ENCODE measurements at places on chromosomes 5 and 9.

DNA sequence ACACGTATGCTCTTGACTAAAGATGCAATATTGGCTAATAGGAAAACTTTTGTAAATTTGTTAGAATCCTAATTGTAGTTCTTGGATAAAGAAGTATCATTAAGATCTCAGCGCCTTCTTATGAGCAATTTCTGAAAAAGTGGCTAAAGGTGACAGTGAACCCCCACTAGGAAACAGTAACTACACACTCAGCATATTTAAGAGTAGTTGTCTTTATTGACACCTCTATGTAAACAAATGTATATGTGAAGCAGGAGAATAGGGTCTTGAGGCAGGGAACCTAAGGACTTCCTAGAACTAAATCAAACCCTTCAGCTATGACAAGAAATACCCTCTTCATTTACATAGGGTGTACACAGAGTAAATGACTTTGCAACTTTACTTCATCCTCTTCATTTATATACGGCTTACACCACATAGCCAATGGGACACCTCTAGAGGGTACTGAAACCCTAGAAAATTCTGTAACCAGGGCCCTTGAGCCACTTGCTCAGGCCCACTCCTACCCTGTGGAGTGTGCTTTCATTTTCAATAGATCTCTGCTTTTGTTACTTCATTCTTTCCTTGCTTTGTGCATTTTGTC is 2.8 kb downstream of the NIPSNAP3A start:
- DNase-seq = no peak

DNA sequence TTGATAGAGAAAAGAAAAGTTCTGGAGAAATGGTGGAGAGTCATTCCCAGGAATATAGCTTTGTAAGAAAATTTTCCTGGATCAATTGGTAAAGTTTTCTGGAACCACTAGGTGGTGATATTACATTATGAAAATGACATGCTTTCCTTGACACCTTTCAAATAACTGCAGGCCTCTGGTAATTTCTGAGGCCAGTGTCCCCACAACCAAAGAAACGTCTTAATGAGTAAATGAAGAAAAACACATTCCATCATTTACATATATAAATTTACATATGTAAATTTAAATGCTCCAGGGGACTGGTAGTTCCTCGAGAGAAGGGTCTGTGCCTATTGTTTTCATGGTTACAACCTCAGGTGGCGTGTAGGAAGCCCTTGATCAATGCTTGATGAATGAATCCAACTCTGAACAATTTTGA is 17.2 kb upstream of the RGS3 start:
- peak; percentile 58 for DNase-seq

DNA sequence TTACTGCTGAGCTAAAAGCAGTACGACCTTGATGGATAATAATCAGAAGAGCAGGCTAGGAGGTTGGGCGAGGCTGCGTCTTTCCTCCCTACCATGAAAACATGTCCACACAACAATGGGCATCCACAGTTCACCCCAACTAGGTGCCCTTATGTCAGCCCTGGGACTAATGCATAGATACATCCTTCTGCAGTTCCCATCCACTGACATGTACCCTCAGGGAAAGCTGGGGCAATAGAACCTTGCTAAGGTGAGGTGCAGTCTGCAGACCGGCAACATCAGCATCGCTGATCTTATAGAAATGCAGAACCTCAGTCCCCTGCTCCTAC is 697 bp upstream of the PRUNE2 start:
- DNase-seq = no peak

DNA sequence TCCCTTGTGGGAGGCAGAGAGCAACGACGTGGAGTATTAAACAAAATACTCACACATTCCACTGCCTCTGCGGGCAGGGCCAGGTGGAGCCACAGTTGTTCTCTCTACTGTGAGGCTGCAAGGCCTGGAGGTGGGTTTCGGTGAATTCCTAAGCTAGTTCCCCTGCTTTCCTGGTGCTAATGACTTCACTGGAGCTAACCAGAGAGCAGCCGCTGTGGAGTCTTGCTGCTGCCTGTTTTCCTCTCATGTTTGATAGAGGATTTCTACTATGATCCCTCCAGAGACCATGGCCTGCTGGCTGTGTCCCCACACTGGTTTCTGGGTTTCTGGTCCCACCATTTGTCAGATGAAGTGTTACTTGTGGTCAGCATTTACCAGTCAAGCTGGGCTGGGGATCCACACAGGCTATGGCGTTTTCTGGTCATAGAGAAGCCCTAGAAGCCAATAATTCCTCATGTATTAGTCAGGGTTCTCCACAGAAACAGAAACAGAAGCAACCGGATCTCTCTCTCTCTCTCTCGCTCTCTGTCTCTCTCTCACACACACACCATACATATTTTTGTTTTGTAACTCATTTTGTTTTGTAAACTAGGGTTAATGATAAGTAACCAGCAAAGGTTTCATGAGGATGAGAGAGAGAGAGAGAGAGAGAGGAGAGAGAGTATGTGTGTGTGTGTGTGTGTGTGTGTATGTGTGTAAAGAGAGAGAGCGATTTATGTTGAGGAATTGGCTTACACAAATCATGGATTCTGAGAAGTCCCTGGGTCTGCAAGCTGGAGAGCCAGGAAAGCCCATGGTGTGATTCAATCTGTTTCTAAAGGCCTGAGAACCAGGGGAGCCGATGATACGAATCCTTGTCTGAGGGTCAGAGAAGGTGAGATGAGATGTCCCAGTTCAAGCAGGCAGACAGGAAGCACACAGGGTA is 403.0 kb downstream of the GADD45G start:
- DNase-seq = no peak

- DNase-seq = no peak
These were observed 39.6 kb downstream of the SFXN1 start for GRCh38 chr5:175517824-175518450.

- DNase-seq = no peak
These were observed 18.8 kb downstream of the SMIM32 start for GRCh38 chr5:136174021-136174659.

DNA sequence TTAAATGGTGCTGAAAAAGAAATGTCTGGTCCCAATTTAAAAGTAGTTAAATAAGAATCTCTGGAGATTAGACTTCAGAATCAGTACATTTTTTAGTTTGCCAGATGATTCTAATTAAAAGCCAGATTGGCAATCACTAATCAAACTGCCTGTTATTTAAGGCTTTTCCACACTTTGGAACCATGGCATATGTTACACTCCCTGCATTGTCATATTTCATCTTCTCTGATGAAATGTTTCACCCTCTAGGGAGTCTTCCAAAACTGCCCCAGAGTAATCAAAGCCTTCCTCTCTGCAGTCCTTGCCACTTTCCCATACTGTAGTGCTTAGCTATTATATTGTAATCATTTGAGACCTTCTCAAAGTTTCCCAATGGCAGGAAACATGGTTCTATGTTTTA is 17.5 kb upstream of the OR13C9 start:
- DNase-seq = no peak

DNA sequence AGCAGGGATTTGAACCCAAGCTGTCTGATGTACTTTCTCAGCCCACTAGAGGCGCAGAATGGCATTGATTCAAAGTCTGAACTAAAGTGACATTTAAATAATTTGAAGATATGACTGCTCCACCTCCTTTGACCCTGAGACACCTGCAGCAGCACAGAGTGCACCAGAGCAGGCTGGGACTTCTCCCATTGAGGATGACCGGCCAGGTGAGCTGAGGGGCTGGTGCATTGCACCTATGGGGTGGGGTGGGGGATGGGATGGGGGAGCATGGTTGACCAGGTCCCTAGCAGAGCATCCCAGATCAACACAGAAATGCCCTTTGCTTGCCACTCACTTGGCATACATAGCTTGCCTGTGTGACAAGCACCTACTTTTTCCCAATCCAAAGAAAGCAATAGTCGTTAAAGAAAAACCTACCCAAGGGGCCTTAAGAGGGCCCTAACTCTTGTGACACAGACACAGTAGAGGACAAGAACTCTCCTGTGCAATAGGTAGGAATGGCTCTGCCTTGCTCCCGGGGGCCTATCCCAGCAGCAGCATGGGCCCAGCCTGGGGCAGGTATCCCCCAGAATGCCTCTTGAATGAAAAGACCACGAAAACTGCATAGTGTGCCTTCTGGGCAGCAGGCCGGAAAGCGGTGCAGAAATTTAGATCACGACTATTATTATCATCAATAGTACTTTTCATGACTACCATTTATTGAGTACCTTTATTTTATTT is 6.5 kb downstream of the SH3PXD2B start:
- DNase-seq = no peak

GRCh38 chr5:141838326-141839014 is 39.7 kb downstream of the PCDH1 start:
- DNase-seq = no peak

DNA sequence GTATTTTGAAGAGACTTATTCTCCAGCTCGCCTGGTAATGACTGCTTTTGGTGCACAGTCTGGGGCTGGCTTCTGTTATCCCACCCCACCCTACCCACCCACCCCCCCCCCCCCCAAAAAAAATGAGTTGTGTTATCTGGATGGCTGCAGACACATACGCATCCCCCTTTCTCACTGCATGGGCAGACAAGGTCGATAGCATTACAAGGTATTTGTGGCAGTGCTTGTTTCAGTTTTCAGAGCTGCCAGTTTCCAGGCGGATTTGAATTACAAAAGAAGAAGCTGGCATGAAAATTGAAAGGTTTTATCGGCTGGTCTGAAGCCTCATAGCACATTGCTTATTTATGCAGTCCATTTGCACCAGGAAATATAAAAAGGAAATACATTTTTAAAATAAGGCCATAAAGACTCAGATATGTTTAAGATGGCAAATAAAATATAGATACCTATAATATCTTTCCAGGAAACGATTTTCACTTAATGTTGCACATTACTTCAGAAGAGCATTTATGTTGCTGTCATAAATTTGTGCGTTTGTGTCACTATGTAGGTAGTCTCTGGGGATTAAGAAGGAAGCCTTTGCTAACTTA is 85.1 kb upstream of the GRHPR start:
- DNase-seq = no peak

DNA sequence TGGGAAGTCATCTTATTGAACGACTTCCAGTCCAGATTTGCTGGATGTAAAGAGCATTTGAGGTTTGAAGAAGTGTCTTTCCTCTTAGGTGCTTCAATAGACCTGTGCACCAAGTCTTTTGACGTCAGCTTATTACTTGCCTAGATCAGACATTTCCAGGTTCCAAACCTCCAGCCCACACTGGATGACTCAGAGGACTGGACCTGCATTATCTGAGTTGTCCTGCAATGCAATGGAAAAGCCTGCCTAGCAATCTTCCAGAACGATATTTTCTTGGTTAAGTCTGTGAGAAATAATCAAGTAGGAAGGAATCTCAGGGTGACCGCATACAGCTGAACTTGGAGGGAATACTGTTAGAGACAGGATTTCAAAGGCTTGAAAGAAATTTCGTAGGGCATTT is 147.2 kb upstream of the MOCS2 start:
- no peak for DNase-seq

DNA sequence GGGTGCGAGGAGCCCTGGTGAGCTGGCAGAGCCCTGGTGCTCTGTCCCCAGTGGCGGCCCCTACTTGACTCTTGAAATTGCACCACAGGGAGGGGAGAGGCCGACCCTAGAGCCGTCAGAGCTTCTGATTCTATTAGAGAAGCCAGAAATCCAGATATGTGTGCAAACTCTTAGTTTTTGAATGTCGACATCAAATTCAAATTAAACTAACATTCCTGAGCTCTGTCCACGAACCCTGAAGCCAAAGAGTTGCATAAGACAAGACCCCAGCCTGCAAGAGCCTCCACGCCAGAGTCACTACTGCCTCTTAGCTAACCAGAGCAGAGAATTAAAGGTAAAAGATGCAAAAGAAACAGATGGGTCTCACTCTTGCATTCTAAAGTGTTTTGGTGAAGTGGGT is 29.8 kb upstream of the MSX2 start:
- DNase-seq = no peak

- no peak for DNase-seq
These were observed 17.2 kb downstream of the SGTB start for GRCh38 chr5:65704621-65705239.

GRCh38 chr9:109969011-109969410 is 189.0 kb downstream of the PALM2AKAP2 start:
- no peak for DNase-seq

DNA sequence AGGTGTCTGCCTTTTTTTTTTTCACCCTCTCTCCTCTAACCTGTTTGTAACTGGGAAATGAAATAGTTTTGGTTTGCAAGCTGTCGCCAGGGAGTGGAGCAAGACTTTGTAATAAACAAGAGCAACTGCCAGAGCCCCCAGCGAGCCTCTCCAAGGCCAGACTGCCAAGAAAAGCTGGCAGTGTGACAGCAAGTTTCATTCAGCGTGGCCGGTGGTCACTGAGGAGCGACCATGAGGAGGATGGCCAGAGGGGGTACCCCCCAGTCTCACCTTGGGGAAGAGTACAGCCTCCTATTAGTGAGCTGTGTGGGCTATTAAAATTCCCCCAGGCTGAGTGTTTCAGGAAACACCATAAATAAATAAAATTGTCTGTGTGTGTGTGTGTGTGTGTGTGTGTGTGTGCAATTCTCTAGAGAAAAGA is 49.9 kb downstream of the ZFAND5 start:
- DNase-seq = no peak

- no peak for DNase-seq
These were observed 1.6 kb downstream of the FABP6 start for GRCh38 chr5:160230686-160231527.

DNA sequence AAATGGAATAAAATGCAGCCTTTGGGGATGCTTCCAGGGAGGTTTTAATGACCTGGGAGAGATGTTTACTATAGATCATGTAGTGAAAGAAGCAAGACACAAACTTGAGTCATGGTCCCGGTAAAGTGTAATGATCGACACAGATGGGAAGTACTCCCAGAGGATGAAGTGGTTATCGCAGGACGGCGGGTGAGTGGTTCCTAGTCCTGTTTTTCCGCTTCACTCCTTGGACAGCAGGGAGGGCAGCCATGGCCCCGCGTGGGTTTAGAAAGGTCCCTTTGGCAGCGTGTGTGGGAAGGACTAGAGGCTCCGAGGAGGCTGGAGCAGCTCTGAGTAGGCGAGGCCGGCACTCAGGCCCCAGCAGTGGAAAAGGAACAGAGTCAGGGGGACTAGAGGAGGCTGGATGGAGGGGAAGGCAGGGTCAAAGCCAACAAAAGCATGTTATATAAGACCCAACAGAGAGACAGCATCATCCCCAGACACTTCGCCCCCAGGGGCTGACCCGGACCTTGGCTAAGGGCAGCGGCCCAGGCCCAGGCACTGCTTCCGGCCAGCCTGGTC is 49.2 kb upstream of the STXBP1 start:
- no peak for DNase-seq

- DNase-seq = no peak
These were observed 226.8 kb upstream of the DAPK1 start for GRCh38 chr9:87270848-87271234.

GRCh38 chr5:143159031-143159430 is 244.5 kb downstream of the NR3C1 start:
- no peak for DNase-seq

GRCh38 chr9:111438541-111439235 is 45.5 kb downstream of the ECPAS start:
- no peak for DNase-seq

DNA sequence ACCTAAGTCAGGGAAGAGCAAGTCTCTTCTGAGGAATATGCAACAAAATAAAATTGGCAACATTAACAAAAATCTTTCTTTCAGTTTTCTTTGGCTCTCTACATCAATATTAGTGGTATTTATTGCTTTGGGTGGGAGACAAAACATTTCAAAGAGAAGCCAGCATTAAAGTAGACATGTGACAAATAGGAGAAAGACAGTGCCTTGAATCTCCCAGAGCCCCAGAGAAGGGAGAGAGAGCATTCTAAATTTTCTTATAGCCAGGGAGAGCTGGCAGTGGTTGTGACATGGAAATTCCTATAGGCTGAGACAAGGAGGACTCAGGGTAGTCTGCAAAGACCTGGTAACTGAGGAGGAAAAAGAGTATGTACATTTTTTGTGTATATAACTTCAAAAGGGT is 79.4 kb upstream of the NREP start:
- no peak for DNase-seq

All from immature natural killer cell (primary cell).